ENCODE measurements at places on chromosomes 13 and 19. TPM values are rescaled to one million over a fixed set of nuclear protein-coding genes. Genes with fewer than 3 reads are reported as not detected.

The TMEM205 gene
- total RNA-seq: 56.8 TPM

The AMER2 gene
- total RNA-seq: not detected

The PGPEP1 gene
- total RNA-seq: 9.6 TPM

The C5AR1 gene
- total RNA-seq: 0.09 TPM

The LAMP1 gene
- total RNA-seq: 85.1 TPM

The PEAK3 gene
- total RNA-seq: not detected

The KISS1R gene
- total RNA-seq: not detected

The IL4I1 gene
- total RNA-seq: 1.1 TPM

The MEF2B gene
- 0.27 TPM for total RNA-seq

The TMED1 gene
- total RNA-seq: 44.3 TPM

The SYT3 gene
- not detected for total RNA-seq

The COG6 gene
- 41.4 TPM for total RNA-seq

The ZNF729 gene
- not detected for total RNA-seq

The ZNF416 gene
- total RNA-seq: 3.4 TPM

The POSTN gene
- 546 TPM for total RNA-seq

The FFAR2 gene
- total RNA-seq: not detected

The CAPN12 gene
- total RNA-seq: not detected

The ZNF490 gene
- 7.4 TPM for total RNA-seq

The JOSD2 gene
- total RNA-seq: 12.1 TPM

The NOVA2 gene
- total RNA-seq: 0.27 TPM

The ZNF667 gene
- total RNA-seq: 8.9 TPM

The RNF113B gene
- not detected for total RNA-seq

The GPR12 gene
- total RNA-seq: 0.41 TPM

The SH2D3A gene
- total RNA-seq: not detected

The KLK2 gene
- total RNA-seq: not detected

The ZNF558 gene
- total RNA-seq: 25.3 TPM

The ZNF99 gene
- total RNA-seq: not detected

The CGB1 gene
- not detected for total RNA-seq

The ZNF274 gene
- 14.7 TPM for total RNA-seq

The ZNF253 gene
- total RNA-seq: 7.0 TPM

The MEIS3 gene
- 14.5 TPM for total RNA-seq

The RAB11B gene
- 6.3 TPM for total RNA-seq

The ADGRE3 gene
- total RNA-seq: not detected

The CEACAM4 gene
- not detected for total RNA-seq

The WDR62 gene
- total RNA-seq: 10.1 TPM

The SPACA4 gene
- total RNA-seq: not detected

The PCDH17 gene
- 1.4 TPM for total RNA-seq

The ZNF256 gene
- 2.5 TPM for total RNA-seq

The TNFSF9 gene
- 1.7 TPM for total RNA-seq

The TEX29 gene
- total RNA-seq: not detected

The IZUMO4 gene
- 1.4 TPM for total RNA-seq

The LGALS14 gene
- total RNA-seq: not detected

The SIAH3 gene
- not detected for total RNA-seq

The DCT gene
- under 0.01 TPM for total RNA-seq

The CALR3 gene
- not detected for total RNA-seq

The COQ8B gene
- total RNA-seq: 29.5 TPM

The ATP4B gene
- not detected for total RNA-seq

The ATP8A2 gene
- under 0.01 TPM for total RNA-seq

The GRIK5 gene
- 0.08 TPM for total RNA-seq

The DMKN gene
- 63.0 TPM for total RNA-seq

The TRPC4 gene
- total RNA-seq: 1.2 TPM

The CD37 gene
- total RNA-seq: not detected

The PODNL1 gene
- total RNA-seq: 1.6 TPM

The PALM gene
- total RNA-seq: 198 TPM

The LENG1 gene
- 6.8 TPM for total RNA-seq

The GNG8 gene
- total RNA-seq: not detected

The LHB gene
- total RNA-seq: not detected

The IGFL2 gene
- total RNA-seq: 0.09 TPM
